Cerebellum (tissue), 4 donors: ENCODE measurements at places on chromosomes 12 and 14. TPM values are rescaled to one million over a fixed set of nuclear protein-coding genes. Genes with fewer than 3 reads are reported as not detected.

- no peak for DNase-seq
These were observed 5.6 kb upstream of the C14orf180 start for GRCh38 chr14:104573930-104574329.

KRT74 gene
- not detected for total RNA-seq

DNA sequence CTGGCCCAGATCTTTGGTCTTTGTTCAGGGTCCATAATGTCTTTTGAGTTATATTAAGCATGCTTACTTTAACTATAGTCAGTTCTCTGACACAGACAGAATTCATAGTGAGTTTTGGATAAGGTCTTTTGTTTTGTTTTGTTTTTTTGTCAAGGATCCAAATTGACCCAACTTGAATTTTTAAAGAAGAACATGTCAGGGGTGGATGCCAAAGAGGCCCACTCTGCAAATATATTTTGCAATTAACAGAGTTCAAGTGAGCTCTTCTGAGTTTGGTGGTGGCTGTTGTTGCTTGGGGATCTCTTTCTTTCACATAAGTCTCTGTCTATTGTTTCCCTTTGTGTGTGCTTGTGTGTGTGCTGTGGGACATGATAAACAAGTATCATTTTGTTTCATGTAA, 34.4 kb upstream of the PMCH start:
- DNase-seq, result no peak

HOXC13 gene
- not detected for total RNA-seq

GRCh38 chr14:22854963-22855724, 16.4 kb upstream of the LRP10 start:
- no peak for DNase-seq

LIN7A gene
- total RNA-seq, result 32.6 TPM

NGB gene
- 1.5 TPM for total RNA-seq

TAC3 gene
- not detected for total RNA-seq

GRCh38 chr14:92624764-92625163, 111.2 kb downstream of the RIN3 start:
- DNase-seq, result no peak

GRCh38 chr12:114955414-114956014, 271.5 kb upstream of the TBX3 start:
- no peak for DNase-seq

MTRFR gene
- total RNA-seq, result 13.0 TPM

- no peak for DNase-seq
These were observed 381.5 kb upstream of the STXBP6 start for GRCh38 chr14:25431211-25432076.

GRCh38 chr12:88538250-88538649, 42.0 kb downstream of the KITLG start:
- DNase-seq, result no peak

DNA sequence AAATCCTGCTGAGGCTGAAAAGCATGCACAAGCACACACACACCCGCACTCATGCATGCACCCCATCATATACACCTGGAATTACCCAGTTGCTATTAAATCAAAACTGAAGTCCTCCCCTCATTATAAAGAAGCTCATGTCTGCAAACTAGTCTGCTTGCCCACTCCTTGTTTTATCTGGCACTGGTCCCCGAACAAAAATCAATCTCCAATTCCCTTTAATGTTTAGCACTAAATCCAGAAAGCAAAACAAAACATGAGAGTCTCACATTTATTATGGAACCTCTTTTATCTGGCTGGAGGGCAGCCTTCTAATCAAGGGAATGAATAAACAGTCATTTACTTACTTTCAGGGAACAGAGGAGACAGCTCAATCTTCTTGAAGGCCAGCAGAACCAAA, 1093.4 kb upstream of the FLRT2 start:
- no peak for DNase-seq

JAG2 gene
- 16.8 TPM for total RNA-seq

DNA sequence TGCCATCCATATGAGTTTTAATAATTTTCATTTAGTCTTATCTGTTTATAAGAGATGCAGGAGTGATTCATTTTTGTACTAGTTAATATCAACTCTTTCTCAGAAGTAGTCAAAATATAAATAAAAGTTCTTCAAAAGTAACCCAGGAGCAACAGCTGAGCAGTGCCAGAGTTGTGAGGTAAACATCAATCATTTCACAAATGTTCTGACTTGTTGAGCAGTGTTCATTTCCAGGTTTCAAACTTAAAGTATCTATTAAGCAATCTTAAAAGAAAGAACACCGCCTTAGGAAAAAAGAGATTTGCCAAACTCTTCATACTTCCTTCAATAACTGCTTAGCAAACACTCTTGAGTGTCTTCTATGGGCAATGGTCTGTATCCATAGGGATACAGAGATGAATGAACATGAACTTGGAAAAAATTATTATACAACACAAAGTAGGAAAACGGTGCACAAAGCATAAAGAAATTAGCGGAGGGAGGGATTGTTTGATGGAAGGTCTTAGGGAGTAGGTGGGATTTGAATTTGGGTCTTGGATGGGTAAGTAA, 41.9 kb upstream of the POC1B start:
- no peak for DNase-seq

STAC3 gene
- 0.54 TPM for total RNA-seq

GRCh38 chr14:54088271-54088670, 131.6 kb upstream of the BMP4 start:
- DNase-seq, result no peak

GRIN2B gene
- total RNA-seq, result 44.9 TPM

MSI1 gene
- 16.4 TPM for total RNA-seq

- DNase-seq, result no peak
These were observed 123.3 kb upstream of the OR4E1 start for GRCh38 chr14:21796916-21797315.

ITGA5 gene
- total RNA-seq, result 9.9 TPM

LTB4R gene
- total RNA-seq, result 3.5 TPM

DNA sequence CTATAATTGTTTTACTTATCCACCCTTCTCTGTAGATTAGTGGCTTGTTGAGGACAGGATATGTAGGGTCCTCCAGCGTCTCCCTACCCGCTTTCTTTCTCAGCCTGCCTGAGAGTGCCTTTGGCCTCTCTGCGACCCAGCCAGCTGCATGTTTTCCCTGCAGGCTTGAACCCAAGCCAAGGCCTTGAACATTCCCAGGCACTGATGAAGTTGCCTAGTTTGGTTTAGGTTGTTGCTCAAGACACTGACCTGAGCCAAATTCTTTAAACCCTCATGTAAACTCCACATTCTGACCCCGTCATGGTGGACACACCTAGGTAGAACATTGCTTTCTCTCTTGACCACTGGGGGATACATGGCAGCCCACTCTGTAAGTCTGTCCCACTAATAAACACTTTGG, 33.4 kb upstream of the TXNRD1 start:
- no peak for DNase-seq

KCNJ8 gene
- total RNA-seq, result 4.1 TPM

DNA sequence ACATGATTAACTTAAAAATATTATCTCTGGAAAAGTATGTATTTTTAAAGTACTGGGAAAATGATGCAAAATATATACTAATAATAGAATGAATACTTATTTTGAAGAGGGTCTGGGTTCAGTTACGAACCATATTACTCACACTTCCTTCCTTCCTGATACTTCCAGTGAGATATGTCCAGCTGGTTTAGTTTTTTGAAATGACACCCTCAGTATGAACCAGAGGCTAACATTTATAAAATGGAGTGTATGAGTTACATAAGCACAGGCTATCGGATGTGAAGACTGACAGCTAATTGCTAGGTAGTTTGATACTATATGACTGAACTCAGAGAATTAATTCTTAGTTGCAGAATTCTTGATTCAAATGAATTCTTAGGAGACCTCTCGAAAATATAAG, 122.9 kb downstream of the OTOGL start:
- no peak for DNase-seq

GRCh38 chr14:98835051-98835824, 436.8 kb downstream of the BCL11B start:
- no peak for DNase-seq

DNA sequence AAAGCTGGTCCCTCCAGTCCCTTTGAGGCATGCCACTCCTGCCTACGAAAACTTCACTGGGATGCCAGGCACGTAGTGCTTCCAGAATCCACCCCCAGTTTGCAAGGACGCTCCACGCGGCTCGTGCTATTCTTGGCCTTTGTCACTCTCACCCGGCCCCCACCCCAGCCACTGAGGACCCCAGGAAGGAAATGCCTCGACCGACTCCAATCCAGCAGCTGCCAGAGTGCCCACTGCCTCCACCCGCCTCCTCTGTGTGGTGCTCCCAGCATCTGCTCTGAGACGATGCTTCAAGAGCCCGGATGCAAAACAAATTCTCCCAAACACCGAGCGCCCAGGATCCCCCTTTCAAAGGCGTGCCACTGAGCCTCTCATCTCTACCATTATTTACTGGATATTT, 123.9 kb downstream of the RFLNA start:
- DNase-seq, result no peak

DNA sequence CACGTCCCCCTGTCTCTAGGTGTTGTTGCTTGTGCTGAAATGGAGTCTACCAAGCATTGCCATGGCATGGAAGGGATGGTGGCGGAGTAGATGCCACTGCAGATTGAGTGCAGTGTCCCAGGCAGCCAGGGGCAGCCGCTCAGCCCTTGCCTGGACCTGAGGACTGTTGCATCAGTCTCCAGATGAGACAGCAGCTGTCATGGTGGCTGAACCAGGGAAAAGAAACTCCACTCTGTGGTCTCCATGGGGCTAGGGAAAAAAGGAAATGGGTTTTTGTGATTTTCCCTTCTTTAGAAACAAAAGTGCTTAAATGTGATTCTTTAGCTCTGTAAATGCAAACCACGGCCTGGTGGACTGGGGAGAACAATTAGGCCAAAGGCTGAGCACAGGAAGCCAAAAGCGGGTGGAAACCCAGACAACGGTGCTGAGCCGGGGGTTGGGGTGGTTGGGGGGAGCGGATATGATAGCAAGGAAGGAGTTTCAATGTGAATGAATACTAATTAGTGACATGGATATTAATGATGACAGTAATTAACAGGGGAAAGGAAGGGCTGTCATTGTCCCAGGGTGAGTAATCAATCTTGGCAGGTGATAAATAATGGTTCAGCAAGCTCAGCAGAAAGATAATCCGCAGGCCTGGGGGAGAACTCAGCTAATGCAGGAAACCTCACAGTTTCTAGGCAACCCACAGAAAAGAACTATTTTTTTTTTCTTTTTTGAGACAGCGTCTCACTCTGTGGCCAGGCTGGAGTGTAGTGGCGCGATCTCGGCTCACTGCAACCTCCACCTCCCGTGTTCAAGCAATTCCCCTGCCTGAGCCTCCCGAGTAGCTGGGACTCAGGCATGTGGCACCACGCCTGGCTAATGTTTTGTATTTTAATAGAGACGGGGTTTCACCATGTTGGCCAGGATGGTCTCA, 442.6 kb downstream of the DPF3 start:
- DNase-seq, result no peak

GRCh38 chr14:54665946-54666345, 99.0 kb downstream of the SAMD4A start:
- no peak for DNase-seq

GRCh38 chr12:31491841-31492598, 98.9 kb downstream of the DENND5B start:
- DNase-seq, result no peak

GLI1 gene
- 4.5 TPM for total RNA-seq

SMCO3 gene
- total RNA-seq, result not detected

RDH16 gene
- 1.1 TPM for total RNA-seq

PMEL gene
- total RNA-seq, result 0.54 TPM

MYH7 gene
- total RNA-seq, result 2.2 TPM

- DNase-seq, result no peak
These were observed 200.5 kb upstream of the SFSWAP start for GRCh38 chr12:131510431-131510830.

GRCh38 chr14:105702275-105702817, 176.0 kb downstream of the TMEM121 start:
- DNase-seq, result no peak

KCNA1 gene
- 15.8 TPM for total RNA-seq

- no peak for DNase-seq
These were observed 73.0 kb upstream of the PRMT8 start for GRCh38 chr12:3417937-3418462.

DNA sequence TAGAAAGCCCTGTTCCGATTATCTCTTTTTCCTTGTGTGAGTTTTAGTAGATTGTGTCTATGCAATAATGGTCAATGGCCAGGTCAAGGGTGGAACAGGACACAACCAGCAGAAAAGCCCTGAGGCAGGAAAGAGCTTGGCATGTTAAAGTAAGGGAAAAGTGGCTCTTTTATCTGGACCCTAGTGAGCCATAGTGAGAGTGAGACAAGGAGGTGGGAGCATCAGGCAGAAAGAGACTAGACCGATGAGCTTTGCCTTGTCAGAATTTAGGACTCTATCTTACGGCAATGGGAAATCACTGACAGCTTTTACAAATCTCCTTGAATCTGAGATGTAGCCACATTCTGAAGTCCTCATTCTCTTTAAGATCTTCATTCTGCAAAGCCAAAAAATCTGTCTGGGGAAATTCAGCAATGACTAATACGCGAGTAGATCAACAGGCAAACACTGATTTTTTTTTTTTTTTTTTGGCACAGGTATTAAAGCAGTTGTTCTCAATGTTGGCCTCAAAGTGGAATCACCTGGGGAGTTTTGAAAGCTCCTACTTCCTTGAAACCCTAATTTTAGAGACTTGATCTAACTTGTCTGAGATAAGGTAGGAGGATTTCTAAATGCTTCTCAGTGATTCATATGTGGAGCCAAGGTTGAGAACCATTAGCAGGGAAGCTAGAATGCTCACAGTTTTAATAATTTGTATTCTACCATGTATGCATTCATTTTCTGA, 33.9 kb downstream of the TMEM19 start:
- DNase-seq, result no peak

DNA sequence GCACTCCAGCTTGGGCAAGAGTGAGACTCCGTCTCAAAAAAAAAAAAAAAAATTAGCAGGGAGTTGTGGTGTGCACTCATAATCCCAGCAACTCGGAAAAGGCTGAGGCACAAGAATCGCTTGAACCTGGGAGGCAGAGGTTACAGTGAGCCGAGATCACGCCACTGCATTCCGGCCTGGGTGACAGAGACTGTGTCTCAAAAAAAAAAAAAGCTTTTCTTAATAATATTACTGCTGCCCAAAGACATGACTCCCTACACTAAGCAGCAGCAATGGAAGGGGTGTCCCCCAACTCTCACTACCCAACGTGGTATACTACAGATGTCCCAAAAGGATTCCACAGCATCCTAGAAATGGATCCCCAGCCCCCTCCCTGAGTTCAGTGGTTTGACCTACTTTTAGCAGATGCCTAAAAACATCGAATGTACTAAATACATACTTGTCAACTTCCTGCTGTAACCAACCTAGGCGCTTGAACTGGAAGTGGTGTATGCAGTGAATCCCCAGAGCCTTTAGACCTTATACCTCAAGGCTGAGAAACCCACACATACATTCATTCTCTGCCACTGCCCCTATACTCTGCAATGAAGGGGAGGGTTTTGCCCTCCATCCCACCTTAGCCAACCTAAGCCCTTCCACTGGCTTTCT, 8.5 kb upstream of the FKBP11 start:
- DNase-seq, result no peak

CELA1 gene
- total RNA-seq, result not detected

ASIC1 gene
- total RNA-seq, result 20.5 TPM
